ENCODE measurements at places on chromosomes 2 and 18. TPM values are rescaled to one million over a fixed set of nuclear protein-coding genes. Genes with fewer than 3 reads are reported as not detected.

GRCh38 chr2:234676783-234677450 is 180.0 kb upstream of the ARL4C start:
- no peak for DNase-seq

- no peak for DNase-seq
Measured at GRCh38 chr2:240869956-240870875, 1.6 kb downstream of the AGXT start.

DNA sequence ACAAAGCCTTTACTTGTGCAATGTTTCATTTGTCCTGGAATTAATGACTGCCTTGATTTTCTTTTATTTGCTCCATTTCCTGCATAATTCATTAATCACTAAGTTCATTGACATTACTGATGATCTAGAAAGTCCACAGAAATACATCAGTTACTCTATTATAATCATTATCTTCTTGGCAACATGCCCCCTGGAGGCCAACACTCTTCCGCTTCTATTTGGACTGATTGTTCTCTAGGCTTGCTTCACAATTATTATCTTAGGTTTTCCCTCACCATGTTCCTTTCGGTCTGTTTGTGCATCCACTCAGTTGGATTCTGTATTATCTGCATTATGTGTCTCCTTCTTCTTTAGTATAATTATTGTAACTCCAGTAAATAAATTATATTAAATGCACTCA is 461.0 kb upstream of the CDH2 start:
- DNase-seq: no peak

- DNase-seq: peak; percentile 51
Measured at GRCh38 chr2:19711470-19712372, 190.1 kb downstream of the TTC32 start.

DNA sequence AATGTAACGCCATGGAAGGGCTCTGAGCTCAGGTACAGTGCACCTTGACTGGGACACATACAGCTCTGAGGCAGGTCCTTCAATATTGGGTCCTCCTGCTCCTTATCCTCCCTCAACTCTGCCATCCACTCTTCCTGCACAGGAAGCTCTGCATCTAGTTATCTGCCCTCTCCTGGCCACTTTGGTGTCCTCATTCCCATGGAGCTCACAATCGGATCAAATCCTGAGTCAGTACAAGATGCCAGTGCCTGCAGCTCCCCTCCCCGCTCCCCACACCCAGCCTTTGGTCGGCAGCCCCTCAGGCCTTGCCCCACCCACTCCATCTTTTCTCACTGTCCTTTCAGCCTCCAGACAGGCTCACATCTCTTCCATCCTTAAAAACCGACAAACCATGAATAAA is 58.0 kb downstream of the LRRFIP1 start:
- no peak for DNase-seq

EN1 gene
- polyA plus RNA-seq: not detected

QPCT gene
- polyA plus RNA-seq: 7.4 TPM

GRCh38 chr2:184413671-184414229 is 184.6 kb upstream of the ZNF804A start:
- DNase-seq: no peak

GRCh38 chr2:235170016-235170415 is 218.2 kb downstream of the SH3BP4 start:
- DNase-seq: no peak

GRCh38 chr2:56449002-56449431 is 265.2 kb downstream of the CCDC85A start:
- DNase-seq: peak; percentile 61

DNA sequence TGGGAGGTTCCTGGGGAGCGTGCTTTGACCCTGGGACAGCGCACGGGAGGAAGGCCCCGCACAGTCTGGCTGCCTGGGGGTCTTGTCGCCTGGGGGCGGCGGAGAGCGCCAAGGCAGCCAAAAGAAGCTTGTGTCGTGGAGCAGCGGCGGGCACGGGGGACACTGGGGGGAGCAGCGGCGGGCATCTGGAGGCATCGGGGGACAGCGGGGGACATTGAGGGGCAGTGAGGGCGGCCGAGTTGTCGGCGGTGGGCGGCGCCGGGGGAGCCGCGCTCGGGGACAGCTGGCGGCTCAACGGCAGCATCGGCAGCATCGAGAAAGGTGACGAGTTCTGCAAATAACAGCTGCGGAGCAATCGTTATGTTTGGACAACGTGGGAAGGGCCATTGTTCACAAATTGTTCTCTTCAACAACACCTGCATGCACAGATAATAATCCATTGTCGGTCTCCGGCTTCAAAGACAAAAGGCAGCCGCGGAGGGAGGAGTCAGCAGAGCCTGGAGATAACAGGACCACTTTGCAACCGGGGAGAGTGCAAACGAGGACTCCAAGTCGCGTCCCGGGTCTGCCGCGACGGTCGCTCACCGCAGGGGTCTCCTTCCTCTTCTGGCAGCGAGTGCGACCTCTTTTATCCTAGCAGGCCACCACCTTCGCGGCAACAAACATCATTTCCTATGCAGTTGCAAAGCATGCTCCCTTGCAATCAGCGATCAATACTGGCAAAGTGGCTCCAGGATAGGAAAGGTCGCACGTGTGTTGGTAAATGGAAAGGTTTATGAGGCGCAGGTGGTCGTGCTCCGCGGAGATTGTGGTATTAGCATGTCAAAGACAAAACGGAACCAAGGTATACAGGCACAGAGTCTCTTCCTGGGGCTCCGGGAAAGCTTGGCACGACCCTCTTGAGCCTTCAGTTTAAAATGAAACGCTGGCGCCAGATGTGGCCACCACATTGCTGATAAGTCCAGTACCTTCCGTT is 132.3 kb upstream of the DLX2 start:
- DNase-seq: no peak

CNTNAP5 gene
- not detected for polyA plus RNA-seq

DNA sequence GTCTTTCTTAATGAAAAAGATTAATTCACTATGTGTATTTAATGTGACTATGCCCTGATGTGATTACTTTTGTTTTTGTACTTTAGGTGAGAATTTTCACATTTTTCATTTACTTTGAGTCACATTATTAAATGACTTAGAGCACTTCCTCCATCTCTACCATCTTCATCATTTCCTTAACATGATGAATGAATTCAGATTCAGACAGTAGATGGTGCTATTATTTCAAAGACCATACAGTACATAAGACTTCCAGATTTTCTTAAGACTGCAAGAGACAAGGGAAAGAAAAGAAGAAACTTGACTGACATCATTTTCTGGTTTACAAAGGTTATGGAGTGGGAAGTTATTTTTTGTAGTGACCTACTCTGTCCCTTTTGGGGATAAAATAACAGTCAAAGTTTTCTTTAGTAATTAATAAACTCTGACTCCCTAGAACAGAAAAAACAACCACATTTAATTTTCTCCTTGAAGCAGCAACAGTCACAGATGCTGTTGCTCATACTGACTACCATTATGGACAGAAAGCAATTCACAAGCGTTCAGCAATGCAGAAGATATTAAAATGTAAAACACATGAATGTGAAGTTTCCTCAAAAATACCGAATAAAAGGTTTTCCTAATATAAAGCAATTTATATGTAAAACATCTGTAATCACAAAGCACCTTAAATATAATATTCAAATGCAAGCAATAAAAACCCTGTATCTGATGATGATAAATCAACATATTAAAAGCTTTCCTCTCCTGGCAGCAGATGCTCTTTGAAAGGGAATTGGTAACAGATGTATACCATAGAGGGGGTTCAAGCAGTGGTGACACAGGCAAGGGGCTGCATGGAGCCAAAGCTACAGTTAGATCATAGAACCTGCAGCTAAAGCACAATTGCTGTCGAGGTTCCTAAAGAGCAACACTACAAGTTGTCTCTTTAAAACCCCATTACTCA is 1010.9 kb upstream of the NXPH2 start:
- DNase-seq: peak; percentile 6

SLC9A2 gene
- 0.17 TPM for polyA plus RNA-seq

GRCh38 chr2:31191931-31192330 is 25.4 kb downstream of the CAPN14 start:
- DNase-seq: no peak

- DNase-seq: peak; percentile 48
Measured at GRCh38 chr18:55587418-55588110, 428 bp downstream of the TCF4 start.

DNA sequence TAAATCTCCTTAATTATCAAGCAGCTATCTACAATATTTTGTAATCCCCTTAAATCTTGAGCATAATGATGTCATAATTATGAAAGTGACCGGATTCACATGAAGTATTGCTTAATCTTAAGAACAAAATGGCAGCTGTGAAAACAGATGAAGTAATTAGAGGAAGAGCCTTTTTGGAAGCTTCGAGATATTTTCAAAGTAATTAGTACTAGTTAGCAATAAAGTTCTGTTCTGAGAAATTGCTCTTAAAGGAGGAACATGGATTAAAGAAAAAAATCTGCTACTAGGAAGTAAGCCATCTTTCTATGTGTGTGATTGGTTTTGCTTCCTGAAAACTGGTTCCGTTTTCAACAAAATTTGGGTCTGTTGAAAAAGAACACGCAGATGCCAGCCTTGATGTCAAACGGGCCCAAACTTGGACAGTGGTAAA is 18.3 kb downstream of the CLUL1 start:
- no peak for DNase-seq

UGT1A5 gene
- polyA plus RNA-seq: not detected

GRCh38 chr2:69946351-69947324 is 14.8 kb downstream of the ASPRV1 start:
- no peak for DNase-seq

IL37 gene
- 0.65 TPM for polyA plus RNA-seq

DNA sequence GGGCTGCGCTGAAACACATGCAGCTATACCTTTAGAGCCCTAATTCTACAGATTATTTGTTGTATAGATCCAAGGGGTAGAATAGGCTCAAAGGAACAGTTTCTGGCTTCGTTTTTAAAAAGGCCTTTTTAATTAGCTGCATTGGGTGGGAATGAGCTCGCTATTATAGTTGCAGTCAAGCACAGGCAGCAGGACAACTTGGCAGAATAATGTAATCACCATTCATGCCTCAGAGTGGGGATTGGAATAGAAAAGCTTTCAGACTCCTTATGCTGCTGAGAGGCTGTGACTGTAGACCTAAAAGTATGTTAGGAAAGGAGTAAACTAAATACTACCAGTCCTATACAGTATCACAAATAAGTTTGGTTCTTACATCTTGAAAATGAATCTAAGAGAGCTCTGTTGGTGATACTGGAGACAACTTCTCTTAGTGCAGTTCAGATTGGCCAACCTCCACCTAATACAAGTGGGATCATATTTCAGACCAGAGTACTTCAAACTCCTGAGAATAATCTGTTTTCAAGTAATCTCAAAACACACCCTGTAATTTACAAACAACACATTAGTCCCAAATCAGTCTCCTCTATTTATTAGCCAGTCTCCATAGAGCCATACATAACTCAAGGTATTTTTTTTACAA is 121.4 kb downstream of the ANTXR1 start:
- DNase-seq: no peak

DSG2 gene
- polyA plus RNA-seq: 37.7 TPM

- no peak for DNase-seq
Measured at GRCh38 chr18:8856212-8856611, 150.9 kb downstream of the MTCL1 start.

DNA sequence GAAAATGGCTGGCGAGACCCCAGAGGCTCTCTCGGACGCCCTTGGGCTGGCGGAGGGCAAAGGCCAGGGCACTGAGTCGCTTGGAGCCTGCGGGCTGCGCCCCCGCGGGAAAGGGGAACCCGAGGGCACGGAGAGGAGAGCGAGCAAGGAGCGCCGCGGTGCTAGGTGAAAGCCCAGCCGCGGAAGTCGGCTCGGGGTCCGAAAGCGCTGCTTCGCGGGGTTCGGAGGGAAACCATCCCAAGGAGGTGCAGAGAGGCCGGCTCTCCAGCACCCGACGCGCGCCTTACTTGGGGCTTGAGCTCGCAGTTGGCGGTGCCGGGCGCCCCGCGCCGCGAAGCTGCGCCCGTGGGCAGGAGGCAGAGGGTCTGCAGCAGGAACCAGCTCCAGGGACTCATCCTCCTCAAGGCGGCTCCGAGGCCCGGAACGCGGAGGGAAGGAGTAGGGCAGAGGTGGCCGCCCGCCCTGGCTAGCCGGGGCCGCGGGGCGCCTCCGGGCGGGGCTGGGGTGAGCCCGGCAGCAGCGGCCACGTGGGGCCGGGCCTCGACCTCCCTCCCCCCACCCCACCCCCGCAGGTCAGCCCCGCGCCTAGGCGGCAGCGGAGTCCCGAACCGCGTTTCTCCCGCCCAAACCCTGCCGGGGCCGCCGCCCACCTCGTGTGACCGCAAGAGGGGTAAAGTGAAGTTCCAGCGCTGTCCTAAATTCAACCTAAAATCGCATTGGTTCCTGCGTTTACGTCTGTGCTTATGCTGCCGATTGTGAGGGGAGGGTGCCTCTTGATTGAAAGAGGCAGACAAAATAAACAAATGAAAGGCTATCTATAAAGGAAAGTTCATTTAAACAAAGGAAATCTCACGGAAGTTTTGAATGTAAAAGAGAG is at the start of gene TRABD2A:
Gene TRABD2A, minus strand, starts transcription at position 440 of the 877 bp plus-strand sequence. Its CDS starts 45 bp downstream, at position 395.
- DNase-seq: no peak

DNMT3A gene
- polyA plus RNA-seq: 97.1 TPM

- DNase-seq: peak; percentile 84
Measured at GRCh38 chr18:43847164-43848091, 570.1 kb upstream of the SYT4 start.

IL36B gene
- not detected for polyA plus RNA-seq

DNA sequence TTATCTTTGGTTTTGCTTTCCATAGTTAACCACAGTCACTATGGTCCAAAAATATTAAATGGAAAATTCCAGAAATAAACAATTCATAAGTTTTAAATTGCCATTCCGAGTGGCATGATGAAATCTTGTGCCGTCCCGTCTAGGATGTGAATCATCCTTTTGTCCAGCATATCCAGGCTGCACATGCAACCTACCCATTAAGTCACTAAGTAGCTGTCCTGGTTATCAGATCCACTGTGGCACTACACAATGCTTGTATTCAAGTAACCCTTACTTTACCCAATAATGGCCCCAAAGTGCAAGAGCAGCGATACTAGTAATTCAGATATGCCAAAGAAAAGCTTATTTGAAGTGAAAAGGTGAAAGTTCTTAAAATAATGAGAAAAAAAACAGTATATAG is 10.7 kb downstream of the USP34 start:
- no peak for DNase-seq

DNA sequence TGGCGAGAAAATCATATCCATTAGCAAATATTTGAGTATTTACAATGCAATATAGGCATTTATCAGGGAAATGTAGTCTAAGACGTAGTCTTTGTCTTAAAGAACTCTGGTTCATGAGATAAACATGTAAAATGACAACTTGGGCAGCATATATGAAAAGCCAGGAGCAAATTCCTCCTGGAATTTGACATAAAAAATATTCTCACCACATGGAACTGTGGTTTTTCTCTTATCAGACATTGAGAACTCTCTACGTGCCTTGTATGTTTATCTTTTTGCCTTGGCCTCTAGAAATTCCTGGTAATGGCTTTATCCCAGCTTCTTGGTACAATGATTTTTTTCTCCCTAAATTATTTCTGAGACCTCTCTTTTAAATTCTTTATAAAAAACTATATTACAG is 2.8 kb downstream of the MAPK4 start:
- DNase-seq: no peak

- no peak for DNase-seq
Measured at GRCh38 chr2:98036349-98037000, 40.7 kb upstream of the TMEM131 start.

IL1RN gene
- 1.5 TPM for polyA plus RNA-seq

SOWAHC gene
- polyA plus RNA-seq: 10.2 TPM

Data from right lung (tissue), 10 donors.